ENCODE measurements at places on chromosomes 2 and 18.

GRCh38 chr18:36108196-36108595, 20.9 kb downstream of the SLC39A6 start:
- DNase-seq, result no peak

GRCh38 chr2:185137700-185138099, 539.4 kb downstream of the ZNF804A start:
- DNase-seq, result no peak

DNA sequence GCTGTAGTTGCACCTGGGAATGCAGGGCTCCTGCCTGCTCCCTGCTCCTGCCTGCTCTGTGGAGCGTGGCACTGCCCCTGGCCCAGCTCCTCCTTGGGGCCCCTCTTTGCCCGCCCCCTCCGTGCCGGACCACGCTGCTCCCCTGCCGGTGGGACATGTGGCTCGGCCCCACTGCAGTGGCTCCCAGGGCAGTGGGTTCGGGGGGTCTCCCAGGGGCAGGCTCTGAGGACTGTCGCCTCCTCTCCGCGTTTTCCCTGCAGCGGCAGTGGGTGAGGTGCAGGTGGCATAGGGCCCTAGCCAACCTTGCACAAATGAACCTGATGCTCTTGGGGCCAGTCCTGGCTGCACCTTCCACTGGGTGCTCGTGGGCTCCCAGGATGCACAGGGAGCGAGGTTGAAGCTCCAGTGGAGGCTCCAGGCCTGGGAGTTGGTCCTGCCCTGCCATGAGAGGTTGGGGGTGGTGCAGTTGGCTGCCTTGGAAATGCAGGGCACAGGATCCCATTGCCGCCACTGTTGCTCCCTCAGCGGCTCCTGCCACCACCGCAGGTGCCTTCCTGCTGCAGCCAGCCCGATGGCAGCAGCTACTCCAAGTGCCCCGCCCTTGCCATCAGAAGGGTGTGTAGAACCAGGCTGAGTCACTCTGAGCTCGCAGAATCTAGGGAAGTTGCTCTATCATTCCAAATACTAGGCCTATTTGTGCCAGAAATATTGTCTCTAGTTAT, 313.1 kb upstream of the SYT4 start:
- DNase-seq, result no peak

GRCh38 chr2:96404446-96405373, 69.1 kb downstream of the NCAPH start:
- no peak for DNase-seq

- DNase-seq, result peak; percentile 37
Measured at GRCh38 chr2:101533561-101534148, 58.7 kb upstream of the RFX8 start.

- no peak for DNase-seq
Measured at GRCh38 chr2:223075301-223076270, 23.6 kb downstream of the KCNE4 start.

- DNase-seq, result no peak
Measured at GRCh38 chr2:216745453-216745852, 50.1 kb upstream of the IGFBP5 start.

GRCh38 chr2:159073256-159073655, 104.8 kb downstream of the TANC1 start:
- DNase-seq, result no peak

DNA sequence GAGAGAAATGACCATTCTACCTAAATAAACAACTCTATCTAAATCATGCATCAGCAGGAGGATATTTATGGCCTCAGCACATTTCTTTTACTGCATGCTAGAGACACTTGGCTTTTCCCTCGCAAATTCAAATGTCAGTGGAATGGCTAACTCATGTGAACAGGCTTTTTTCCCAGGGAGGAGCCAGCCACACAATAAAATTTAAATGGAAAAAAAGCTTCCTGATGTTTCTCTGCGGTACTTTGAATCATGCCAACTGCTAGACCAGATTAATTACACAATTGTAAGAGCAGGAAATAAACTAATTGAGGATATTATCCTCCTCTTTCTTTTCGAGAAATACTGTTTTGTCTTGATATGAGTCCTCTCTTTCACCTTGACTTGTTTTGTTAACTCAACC, 676.3 kb downstream of the IRS1 start:
- DNase-seq, result no peak

- DNase-seq, result no peak
Measured at GRCh38 chr2:214604861-214605260, 194.0 kb downstream of the VWC2L start.

DNA sequence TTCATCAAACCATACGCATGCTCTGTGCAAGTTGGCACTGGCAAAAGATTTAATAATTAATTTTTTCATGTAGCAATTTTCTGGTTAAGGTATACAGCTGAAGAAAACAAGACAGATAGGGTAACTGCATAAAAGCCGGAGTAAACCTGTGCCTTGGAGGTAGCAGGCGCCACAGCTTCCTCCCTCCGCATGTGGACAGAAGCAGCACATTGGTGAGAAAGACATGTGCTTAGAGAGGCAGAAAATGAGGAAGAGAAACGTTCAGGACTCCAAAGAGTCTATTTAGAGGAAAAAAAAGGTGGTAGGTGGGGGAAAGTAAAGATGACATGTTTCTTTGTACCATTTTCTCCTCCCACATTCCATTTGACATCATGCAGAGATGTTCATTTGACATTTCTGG, 9.3 kb downstream of the ST6GAL2 start:
- no peak for DNase-seq

GRCh38 chr2:37794717-37795116, 123.3 kb upstream of the CDC42EP3 start:
- DNase-seq, result no peak

- DNase-seq, result no peak
Measured at GRCh38 chr18:58290116-58290695, 246.2 kb downstream of the NEDD4L start.

- no peak for DNase-seq
Measured at GRCh38 chr18:53509886-53510285, 714.6 kb downstream of the MBD2 start.

- peak; percentile 72 for DNase-seq
Measured at GRCh38 chr2:108927936-108928659, 60.9 kb downstream of the EDAR start.

- DNase-seq, result no peak
Measured at GRCh38 chr18:43606795-43607194, 329.5 kb upstream of the SYT4 start.

- DNase-seq, result no peak
Measured at GRCh38 chr2:172655091-172655837, 80.4 kb upstream of the RAPGEF4 start.

- DNase-seq, result no peak
Measured at GRCh38 chr2:171627412-171627811, 59.9 kb upstream of the DYNC1I2 start.

- DNase-seq, result no peak
Measured at GRCh38 chr2:196131949-196132925, 39.1 kb downstream of the STK17B start.

DNA sequence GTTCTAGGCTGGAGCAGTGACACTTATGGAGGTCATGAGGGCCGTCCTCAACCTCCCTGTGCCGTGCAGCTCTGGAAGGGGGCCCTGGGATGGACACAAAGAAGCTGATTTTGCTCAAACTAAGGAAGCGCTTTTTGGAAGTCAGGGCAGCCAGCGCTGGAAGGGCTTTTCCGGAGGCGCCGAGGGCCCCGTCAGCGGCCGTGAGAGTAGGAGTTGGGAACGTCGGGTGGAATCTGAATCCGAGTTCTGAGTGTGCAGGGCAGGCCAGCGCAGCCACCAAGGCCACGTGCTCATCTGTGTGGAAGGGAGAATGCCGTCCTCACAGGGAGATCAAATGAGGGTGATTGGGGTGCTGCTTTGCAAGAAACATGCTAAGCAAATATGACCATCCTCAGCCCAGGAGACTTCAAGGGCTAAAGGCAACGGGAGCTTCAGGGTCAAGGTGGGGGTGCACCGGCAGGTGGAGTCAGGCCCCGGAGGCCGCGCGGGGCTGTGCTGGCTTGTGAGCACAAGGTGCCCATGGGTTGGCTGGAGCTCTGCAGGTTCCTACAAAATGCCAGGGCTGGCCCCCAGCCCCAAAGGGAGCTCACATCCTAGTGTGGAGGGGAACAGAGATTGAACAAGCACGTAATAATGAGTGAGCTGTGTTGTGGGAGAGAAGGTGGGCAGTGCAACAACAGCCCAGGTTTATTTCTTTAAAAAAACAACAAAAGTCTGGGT, 70.4 kb upstream of the HPCAL1 start:
- no peak for DNase-seq

DNA sequence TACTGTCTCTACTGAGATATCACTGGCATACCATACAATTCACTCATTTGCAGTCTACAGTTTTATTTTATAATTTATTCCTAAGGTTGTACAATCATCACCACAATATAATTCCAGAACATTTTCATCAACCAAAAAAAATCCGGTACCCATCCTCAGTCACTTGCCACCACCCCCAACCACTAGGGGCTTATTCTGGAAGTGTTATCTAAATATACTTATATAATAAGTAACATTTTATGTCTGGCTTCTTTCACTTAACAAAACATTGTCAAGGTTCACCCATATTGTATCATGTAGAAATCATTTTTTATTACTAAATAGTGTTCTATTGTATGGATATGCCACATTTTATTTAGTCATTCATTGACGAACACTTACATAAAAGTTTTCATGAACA, 440.8 kb downstream of the RNF144A start:
- no peak for DNase-seq

- no peak for DNase-seq
Measured at GRCh38 chr2:84996909-84997308, 25.9 kb downstream of the KCMF1 start.

DNA sequence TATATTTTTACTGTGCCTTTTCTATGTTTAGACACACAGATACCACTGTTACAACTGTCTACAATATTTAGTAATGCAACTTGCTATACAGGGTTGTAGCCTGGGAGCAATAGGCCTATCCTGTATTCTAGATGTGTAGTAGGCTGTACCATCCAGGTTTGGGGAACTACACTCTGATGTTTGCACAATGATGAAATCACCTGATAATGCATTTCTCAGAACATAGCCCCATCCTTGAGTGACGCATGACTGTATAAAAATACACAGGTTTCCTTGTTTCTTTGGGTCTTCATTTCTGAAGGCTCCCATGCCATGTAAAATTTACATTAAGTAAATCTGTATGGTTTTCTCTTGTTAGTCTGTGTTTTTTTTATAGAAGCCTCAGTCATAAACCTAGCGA, 270.9 kb upstream of the SKOR2 start:
- DNase-seq, result no peak

GRCh38 chr2:235829726-235830125, 335.9 kb downstream of the AGAP1 start:
- no peak for DNase-seq

DNA sequence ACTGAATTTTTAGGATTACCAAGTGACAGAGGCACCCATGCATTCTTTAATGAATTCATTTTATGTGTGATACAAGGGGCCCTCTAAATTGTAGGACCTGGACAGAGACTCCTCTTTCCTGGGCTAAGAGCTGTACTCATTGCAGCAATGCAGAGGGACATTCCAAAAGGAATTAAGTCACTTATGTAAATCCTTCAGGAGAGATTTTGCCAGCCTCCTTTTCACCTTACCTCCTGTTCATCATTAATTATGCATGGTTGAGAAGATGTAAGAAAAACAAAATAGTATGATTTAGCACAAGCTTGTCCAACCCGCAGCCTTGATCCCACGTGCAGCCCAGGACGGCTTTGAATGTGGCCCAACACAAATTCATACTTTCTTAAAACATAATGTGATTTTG, 84.5 kb upstream of the TANK start:
- DNase-seq, result no peak

DNA sequence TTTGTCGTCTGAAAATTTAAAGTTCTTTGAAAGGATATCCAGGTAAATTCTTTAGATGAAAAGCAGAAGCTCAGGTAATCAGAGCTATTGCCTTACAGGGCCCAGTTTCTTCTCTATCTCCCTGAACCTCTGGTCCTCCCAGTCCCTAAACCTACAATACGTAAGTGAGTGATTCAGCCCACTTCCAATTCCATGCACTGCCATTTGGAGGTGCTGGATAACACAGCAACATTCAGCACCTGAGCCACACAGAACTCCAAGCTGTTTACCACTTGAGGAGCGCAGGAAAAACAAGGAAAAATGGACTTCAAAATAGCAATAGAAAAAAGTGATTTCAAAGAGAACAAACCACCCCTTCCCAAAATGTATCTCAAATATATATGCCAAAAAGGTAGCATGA, 105.0 kb upstream of the DNAJC10 start:
- no peak for DNase-seq

DNA sequence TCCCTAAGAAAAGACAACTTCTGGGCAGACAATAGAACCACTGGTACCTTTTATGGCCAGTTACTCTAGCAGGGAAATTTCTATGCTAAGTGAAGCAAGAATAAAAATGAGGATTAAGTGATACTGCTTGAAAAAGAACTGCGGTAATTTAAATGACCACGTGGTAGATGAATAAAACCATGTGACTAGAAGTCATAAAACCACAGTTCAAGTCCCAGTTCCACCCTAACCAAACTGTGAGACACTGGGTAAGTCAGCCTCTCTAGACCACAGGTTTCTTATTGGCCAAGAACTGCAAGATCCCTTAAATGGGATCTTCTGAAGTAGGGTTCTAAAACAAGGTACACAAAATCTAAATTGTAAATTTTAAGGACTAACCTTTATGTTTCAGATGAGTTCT, 12.7 kb downstream of the TMEM237 start:
- no peak for DNase-seq

DNA sequence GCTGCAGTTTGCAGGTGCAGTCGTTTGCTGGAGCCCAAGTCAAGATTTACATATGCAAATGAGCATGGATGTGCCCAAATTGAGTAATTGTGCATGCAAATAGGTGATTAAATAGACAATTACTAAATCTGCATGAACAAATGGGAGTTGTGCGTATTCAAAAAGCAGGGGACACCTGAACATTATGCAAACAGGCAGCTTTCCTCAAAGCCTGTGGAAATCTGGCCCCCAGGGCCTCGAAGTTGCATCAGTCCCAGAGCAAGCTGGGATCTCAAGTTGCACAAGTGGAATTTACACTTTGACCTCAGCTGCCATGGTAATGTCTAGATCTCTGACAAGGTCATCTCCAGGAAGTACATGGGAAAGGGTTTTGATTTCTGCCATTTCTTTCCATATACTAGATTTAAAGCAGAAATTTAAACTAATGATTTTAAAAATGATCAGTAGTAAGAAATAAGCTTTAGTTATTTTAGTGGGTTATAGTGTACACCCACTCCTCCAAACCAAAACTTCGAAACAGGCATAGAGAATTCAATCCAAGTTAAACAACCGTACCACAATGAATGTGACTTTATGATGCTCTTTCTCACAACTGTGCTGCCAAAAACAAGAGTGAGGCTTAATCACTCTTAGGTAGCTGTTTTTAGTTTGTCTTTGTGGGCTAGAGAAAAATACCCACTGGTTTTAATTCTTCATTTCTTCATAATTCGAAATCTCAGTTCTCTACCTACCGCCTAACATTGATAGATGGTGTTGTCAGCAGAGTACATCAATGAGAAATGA, 110.7 kb downstream of the RND3 start:
- no peak for DNase-seq
